ENCODE measurements at places on chromosomes 12 and 14. TPM values are rescaled to one million over a fixed set of nuclear protein-coding genes. Genes with fewer than 3 reads are reported as not detected.

DNA sequence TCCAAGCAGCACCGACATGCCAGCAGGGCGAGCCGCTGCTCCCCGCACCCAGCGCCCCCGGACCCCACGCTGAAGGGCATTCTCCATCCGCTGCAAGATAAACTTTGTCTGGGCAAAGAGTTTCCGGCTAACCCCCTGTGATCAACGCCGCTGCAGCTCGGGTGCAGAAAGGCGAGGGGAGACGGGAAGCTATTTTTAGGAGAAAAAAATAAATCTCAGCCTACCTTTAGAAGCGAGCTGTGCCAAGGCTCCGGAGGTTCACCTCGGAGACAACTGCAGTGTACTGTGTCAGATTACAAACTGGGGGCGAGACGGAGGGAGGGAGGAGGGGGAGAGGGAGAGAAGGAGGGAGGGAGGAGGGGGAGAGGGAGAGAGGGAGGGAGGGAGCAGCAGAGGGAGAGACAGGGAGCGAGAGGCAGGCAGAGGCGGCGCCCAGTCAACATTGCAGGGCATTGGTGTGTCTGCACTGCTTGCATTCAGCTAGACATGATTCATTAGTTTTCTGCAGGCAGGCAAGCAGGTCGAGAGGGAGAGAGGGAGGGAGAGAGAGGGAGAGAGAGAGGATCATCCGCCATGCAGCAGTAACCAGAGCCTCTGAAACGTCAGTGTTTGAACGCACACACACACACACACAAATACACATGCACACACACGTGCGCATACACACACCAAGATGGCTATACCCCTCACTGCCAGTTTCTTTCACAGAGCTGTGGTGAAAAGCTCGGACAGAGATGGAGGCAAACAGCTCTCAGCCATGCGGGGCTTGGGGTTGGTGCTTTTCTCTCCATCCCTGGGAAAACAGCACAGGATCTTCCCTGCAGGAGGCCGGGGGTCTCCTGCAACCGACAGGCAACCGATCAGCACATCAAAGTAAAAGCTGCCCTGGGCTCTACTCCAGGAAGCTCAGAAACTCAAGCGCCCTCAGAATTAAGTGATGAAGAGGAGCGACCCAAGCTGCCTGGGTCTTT lies at the start of gene RIMBP2:
Gene RIMBP2 (minus strand): TSS at position 302 of the 971 bp plus-strand sequence. CDS start 237,286 bp downstream, outside the sequence.
- no peak for DNase-seq

DNA sequence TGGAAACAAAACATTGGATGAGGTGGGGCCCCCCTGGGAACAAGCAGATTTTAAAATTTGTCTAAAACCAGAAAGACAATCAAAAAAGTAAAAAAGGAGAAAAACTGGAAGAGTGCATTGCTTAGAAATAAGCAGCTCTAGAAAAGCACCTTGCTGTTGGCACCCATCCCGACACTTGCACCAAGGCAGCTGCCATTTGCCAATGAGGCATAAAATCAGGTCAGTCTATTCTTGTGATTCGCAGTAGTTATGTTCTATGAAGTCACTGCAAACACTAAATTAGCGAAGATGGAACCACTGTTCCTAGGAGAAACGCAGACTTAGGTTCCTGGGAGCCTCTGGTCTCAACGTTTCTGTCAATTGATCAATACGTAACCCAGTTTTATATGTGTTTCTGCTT lies 16.2 kb downstream of the VPS33A start:
- DNase-seq = no peak

GRCh38 chr12:25590011-25590721 lies 37.1 kb upstream of the LMNTD1 start:
- no peak for DNase-seq

DNA sequence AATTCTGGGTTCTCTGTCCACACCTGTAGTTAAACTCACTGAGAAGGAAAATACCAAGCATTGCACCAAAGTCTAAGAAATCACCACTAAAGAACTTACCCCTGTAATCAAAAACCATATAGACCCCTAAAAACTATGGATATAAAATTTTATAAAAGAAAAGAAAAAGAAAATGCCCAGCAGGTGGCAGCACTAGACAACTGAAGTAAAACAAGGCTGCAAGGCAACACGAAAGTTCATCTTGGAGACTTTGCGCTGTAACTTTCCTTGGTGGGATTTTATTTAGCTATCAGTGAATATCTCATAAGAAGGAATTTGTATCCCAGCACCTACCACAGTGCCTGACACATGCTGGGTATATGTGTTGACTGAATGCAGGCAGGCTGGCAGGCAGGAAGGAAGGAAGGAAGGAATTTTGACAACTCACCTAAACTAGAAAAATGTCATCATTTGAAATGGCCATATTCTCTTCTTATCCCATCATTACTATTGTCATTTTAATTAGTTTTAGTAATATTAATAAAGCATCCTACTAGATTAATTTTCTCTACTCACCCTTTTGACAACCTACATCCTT lies 68.2 kb upstream of the ETV6 start:
- peak; percentile 51 for DNase-seq

- no peak for DNase-seq
Measured at GRCh38 chr12:93039062-93039461, 110.0 kb upstream of the EEA1 start.

DNA sequence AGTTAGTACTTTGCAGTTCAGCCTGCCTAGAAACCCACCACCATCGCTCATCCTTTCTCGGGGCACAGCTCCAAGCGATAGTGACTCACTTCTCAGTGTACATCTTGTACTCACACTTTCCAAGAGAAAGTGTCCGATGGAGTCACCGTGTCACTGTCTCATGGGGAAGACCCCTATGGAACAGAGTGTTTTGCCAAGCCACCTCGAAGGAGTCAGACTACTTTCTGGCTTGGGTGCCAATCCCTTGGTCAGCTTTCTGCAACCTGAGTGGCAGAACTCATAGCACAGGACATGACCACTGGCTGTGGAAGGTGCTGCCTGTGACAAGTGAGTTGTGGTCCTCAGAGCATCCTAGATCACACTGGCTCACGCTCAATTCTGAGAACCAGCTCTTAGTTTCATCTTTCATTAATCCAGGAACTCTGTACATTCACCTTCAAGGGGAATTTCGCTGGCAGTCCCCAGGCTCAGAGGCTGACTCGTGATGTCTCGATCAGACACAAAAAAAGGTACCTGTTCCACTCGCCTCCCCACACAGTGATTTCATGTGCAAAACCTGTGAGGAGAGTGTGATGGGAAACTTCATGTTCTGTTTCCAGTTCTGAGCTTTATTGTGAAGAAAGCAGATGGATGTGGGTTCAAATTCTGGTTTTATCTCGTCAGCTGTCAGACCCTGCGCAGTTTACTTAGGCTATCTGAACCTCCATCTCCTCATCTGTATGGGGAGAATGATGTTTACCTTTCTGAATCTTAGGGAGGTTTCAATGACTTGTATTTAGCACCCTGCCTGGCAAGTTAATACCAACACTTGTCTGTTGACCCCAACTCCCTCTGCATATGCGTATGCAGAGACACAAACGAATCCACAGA lies 127.3 kb upstream of the CCND2 start:
- no peak for DNase-seq

DNA sequence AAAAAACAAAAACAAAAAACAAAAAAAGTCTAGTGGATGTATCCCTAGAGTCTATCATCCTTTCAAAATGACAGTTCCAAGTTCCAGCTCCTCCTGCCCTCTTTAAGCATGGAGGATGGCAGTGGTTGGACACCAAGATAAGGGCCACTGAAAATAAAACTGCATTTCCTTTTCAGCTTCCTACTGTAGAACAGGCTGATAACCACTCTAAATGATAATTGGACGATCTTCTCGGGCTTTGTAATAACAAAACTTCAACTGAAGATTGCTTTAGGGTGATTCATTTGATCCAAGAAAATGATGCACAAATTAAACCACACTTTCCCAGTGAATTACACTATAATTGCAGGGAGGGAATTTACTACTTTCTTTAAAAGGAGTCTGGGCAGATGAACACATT lies 42.2 kb upstream of the CRACR2A start:
- no peak for DNase-seq

GRCh38 chr12:119176267-119177055 lies 2.3 kb upstream of the HSPB8 start:
- peak; percentile 70 for DNase-seq

DNA sequence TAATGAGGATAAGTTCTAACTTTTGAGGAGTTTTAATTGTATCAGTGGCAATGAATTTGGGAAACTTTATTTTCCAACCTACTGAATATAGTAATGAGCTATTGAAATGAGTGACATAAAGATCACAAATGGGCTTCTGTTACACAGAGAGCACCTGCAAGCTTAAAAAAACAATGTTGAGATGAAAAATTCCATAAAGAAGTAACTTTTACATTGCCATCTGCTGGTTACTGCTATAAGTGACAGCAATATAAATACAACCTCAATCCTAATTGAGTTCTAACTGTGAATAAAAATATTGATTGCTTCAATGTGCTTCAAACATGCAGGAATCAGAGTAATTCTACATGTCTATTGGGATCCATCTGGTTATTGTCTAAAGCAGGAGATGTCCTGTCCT lies 14.2 kb downstream of the WIF1 start:
- no peak for DNase-seq

- DNase-seq = no peak
Measured at GRCh38 chr12:28540324-28540714, 350.1 kb downstream of the CCDC91 start.

GRCh38 chr14:74015963-74016362 lies 3.1 kb downstream of the ENTPD5 start:
- no peak for DNase-seq

- DNase-seq = no peak
Measured at GRCh38 chr12:69355363-69356028, 4.0 kb upstream of the YEATS4 start.

- DNase-seq = no peak
Measured at GRCh38 chr12:102435827-102436436, 44.4 kb downstream of the IGF1 start.

GRCh38 chr12:66453120-66453519 lies 150.8 kb downstream of the HELB start:
- no peak for DNase-seq

GRCh38 chr12:121812320-121812871 lies 8.6 kb downstream of the SETD1B start:
- no peak for DNase-seq

DNA sequence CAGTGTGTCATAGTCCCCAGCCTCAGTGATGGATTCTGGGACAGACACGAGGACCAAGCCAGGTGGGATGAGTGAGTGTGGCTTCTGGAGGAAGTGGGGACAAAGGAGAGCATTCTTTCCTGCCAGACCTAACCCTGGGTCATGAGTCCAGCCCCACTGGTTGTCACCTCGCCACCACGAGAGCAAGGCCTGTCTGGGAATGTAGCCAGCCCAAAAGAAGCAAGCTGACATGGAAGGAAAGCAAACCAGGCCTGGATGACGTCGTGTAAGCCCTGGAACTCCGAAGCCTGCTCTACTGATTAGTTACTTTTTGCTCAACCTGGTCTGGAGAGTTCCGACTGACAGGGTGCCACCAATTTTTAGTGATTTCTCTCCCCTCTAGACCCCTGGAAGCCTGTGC lies 105.9 kb downstream of the SINHCAF start:
- no peak for DNase-seq

DNA sequence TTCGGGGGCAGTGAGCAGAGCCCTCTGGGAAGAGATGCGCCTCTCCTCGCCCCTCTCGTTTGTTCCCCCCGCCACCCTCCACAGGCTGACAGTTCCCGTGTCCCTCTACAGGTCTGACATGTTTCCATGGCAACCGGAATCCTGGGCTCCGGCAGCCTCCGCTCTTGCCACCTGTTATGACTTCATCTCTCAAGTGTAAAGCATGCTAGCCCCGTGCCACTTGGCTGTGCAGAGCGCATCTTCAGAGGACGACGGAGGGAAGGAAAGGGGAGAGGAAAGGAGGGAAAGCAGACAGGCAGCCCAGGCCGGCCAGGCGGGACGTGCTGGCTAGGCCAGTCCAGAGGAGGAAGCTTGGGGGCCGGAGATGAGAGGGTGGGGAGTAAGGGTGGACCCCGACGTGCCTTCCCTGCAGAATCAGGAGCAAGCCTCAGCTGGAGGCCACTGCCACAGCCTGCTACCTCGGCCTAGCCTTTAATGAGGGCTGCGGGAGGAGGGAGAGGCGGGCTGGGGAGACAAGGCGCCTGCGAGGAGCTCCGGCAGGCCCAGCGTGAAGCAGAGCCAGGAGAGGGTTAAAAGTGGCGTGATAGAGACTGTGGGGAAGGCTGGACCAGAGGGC lies 214.3 kb downstream of the DPF3 start:
- DNase-seq = no peak

GRCh38 chr12:57129889-57130288 lies 1.6 kb downstream of the LRP1 start:
- DNase-seq = no peak

DNA sequence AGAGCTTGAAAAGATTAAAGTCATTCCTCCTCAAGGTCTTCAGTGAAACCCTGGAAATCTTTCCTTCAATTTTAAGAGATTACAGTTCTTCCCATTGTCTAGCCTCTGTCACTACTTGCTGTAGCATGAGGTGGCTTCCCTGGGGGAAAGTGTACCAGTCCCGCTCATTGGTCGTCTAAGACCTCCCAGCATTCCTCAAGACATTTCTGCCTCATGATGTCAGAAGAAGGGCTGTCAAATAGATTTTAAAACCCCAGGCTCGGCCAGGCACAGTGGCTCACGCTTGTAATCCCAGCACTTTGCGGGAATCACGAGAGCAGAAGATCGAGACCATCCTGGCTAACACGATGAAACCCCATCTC lies 46.7 kb downstream of the SMUG1 start:
- no peak for DNase-seq

DNA sequence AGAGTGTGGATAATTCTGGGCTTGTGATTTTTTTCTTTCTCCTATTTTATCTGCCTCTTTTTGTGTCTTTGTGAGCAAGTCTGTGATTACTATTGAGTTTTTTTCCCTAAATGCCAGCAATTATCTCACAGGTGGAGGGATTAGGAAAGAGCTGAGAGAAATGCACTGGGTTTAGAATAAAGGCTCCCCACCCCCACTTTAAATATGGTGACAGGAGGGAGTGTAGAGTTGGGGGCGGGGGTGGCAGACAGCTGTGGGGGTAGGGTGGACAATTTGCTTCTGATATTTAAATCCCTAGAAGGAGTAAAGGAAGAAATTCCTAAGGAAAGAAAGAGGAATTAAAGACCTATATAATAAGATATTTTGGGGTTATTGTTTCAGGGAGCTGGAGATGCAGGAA lies 145.9 kb downstream of the NRXN3 start:
- no peak for DNase-seq

DAZAP2 gene
- 145 TPM for total RNA-seq

KRT83 gene
- total RNA-seq = 1.5 TPM

C12orf60 gene
- total RNA-seq = 0.96 TPM

EXD2 gene
- total RNA-seq = 47.0 TPM

SLCO1A2 gene
- total RNA-seq = 22.2 TPM

RFLNA gene
- total RNA-seq = 4.5 TPM

AMN gene
- total RNA-seq = 0.86 TPM

VPS33A gene
- total RNA-seq = 28.9 TPM

CMKLR1 gene
- total RNA-seq = 3.3 TPM

INHBC gene
- not detected for total RNA-seq

Measured in dorsolateral prefrontal cortex (tissue), 122 donors.